ENCODE measurements at places on chromosomes 12 and 14.

DNA sequence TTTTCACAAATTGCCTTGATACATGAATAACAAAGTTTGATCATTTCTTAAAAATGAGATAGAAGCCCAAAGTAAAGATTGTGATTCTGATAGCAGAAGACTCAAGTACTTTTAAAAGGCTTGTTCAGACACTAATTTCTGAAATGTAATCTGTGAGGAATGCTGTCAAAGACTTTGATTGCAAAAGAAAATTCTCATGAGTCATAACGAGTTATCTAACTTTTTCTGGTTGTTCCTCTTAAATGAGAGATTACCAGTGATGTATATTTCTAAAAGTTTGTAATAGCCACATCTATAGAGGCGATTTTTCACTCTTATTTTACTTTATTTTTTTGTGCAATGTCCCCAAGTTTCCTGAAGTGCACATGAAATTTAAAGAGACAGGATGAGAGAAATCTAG lies 7.0 kb downstream of the PYGL start:
- peak; percentile 68 for DNase-seq

GRCh38 chr12:123050331-123050831 lies 69.9 kb downstream of the ARL6IP4 start:
- DNase-seq: peak; percentile 44

- DNase-seq: no peak
Observed at GRCh38 chr12:127024791-127025190, 1242.2 kb upstream of the TMEM132C start.

DNA sequence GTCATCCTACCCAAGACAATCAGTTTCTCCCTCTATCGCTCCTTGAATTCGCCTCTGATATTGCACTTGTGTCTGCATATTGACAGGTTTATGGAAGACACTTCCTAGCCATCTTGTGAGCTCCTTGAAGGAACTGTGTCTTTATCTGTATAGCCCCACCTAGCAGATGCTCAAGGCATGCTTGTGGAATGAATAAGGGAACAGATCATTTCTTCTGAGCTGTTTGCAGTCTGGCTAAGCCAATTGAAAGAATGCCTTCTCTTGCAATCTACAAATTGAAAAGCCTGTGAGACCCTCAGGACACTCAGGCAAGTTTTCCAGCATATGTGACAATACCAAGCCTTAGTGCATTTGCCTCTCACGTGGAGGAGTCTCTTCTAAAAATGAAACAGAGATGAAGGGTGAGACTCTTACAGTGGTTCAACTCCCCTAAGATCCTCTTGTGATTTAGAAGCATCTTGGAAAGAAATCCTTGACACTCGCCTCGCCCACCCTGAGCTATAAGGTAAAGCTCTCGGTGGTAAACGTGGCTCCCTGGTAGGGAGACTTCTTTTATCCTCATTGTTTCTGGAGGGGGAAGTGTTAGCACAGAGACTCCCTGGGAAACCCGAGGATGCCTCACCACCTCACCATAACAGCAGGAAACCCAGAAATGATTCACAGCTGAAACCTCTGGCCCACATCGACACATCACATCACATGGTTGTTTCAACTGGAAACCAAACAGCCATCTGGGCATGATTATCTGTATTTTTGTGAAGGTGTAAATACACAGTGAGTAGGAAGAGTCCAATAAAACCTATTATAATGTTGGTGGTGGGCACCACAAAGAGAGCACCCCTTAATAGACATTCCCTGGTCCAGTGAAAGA lies 112.3 kb upstream of the BCL2L14 start:
- DNase-seq: peak; percentile 95

GRCh38 chr12:122423258-122424165 lies 1.0 kb upstream of the CLIP1 start:
- no peak for DNase-seq

- DNase-seq: no peak
Observed at GRCh38 chr14:101563654-101564443, 2.6 kb downstream of the DIO3 start.

DNA sequence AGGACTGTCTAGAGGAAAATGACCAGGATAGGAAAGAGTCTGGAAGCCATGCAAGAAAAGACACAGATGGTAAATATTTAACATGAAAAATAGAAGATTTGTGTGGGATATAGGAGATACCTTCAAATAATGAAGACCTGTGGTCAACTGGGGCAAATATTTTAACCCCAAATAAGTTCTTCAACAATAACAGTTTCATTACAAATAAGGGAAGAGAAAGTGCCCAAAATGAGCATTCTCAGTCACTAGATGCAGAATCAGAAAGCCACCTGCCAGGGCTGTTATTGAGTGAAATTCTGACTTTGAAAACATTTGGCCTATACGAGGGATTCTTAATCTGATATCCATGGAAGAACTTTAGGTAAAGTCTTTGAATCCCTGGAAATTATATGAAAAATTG lies 231.2 kb upstream of the PLEKHG7 start:
- DNase-seq: no peak

DNA sequence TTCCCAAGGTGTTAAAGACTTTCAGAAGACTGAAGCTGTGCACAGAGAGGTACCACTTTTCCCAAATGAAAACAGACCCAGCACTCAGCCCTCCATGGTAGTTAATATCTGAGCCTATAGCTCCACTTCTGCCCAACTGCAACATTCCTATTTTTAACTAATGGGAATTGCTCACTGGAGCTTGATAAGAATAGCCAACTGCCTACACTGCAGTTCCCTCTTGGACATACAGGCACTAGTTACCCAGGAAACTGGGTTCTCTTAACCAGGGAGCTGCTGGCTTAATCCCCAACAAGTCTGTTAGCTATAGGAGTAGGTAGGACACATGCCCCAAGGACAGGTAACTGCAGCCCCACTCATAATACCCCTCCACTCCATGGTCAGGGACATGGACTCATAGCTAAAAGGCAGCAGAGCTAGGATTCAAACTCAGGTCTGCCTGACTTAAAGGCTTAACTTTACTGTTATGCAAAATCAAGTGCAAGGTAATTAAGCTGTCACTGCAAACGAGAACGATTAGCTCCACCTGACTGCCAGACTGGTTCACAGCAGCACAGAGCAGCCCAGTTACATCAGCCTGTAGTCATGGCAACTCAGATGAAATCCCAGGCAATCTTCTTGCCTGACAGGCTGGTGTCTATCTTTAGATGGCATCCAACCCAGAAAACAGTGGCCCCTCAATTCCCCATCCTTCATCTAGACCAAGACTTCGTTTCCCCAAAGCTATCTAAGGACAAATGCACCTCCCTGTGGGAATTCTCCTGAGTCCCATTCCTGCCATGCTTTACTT lies 77.1 kb upstream of the ACTN1 start:
- DNase-seq: peak; percentile 60

DNA sequence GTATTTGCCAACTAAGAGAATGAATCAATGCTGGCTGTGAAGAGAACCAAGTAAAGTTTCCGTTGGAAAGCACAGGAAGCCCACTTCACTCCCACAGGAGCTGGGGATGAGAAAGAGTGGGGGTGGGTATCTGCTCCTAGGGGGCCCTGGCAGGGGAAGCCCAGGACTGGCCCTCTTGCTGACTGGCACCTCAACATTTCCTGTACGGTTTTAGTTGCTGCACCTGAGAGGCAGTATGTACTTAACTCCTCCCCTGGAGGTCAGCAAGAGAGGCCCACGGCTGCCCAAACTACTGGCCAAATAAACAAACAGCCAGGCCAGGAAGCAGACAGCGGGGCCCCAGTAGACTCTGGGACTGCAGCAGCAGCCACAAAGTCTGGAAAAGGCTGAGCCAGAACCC lies 33.8 kb upstream of the VWF start:
- DNase-seq: no peak

GRCh38 chr12:97335115-97335514 lies 127.5 kb upstream of the RMST start:
- no peak for DNase-seq
